ENCODE measurements at places on chromosomes 2 and 18.

DNA sequence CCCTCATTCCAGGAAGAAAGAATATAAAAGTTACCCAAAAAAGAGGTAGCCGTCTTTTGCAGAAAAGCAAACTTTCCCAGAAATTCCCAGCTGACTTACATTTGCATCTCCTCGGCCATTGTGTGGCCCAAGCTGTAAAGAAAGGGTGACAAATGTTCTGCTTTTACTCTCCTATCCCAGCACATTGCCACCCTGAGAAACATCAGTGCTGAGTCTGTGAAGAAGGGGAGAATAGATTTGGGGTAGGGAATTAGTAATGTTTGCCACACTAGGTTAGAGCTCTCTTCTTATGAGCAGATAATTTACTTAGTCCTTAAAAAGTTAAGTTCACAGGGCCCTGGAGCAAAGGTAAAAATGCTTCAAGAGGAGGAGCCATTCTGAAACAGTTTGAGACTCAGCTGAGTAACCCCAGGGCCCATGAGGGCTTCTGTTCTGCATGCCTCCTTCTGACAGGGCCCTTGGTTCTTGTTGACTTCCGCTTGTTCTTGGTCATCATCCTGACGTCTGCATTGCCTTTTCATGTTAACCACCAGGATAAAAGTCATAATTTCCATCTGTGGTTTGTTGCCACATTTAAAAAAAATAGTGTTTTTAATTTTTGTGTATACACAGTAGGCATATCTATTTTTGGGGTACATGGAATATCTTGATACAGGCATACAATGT, 550.7 kb downstream of the RNF144A start:
- DNase-seq = no peak

GRCh38 chr18:50747849-50748242, 72.0 kb downstream of the MRO start:
- no peak for DNase-seq

DNA sequence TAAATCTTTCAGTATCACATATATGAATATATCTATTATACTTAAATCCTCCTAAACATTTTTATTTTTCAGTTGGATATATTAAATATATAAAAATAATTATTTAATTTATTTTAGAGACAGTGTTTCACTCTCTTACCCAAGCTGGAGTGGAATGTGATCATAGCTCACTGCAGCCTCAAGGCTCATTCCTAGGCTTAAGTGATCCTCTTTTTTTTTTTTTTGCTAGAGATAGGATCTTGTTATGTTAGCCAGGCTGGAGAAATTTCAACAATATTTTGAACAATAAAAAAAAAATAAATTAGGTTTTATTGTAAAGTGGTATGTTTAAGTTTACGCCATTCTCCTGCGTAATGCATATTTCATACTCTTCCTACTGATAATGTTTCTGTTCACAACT, 4.2 kb downstream of the SPAST start:
- no peak for DNase-seq

DNA sequence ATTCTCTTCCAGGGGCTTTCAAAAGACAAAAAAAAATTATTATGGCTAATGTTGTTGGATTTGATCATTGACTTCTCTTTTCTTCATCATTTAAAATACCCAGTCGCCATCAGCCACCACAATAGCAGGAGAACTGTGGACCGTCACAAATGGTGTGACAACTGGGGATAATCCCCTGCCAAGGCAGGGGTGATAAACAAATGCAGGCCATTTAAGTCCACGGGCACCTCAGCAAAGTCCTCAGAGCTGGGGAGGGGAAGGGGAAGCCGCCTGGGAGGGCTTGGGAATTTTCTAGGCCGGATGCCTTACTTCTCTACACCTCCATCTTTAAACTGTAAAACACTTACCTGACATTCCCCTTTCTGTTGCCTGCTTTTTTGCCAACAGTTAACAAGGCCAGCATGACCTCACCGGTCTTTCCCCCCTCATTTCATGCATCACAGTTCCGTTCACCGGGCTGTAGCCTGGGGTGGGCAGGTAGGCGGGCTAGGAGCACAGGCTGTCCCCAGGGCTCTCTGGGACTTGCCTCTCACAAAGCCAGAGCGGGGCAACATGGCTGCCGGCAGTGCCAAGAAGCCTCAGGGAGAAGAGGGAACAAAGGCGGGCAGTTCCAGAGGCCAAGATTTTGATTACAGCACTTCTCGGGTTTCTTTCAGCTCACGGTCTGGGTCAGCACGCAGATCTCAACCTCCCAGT, 820.4 kb downstream of the BCL11A start:
- DNase-seq = no peak
